ENCODE measurements at places on chromosomes 16 and 17.

- DNase-seq, result no peak
Observed at GRCh38 chr16:3073448-3073847, 8.0 kb downstream of the IL32 start.

GRCh38 chr16:87145181-87146176 lies 171.7 kb downstream of the C16orf95 start:
- no peak for DNase-seq

DNA sequence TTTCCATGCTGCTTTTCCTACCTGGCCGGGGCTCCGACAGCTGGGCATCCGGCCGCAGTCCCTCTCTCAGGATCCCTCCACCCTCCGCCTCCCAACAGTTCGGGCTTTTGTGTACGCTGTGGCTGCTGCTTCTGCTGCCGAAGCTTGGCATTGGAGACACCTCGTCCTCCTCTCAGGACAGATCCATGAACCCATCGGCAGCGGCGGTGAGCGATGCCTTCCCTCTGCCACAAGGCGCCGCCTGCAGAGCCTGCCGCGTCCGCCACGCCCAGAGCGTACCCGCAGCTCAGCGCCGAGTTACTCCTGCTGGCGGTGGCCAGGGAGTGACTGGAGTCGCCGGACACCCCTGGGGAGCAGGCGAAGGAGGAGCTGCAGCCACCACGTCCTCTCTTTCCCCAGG lies 2032.8 kb downstream of the TP53TG3F start:
- DNase-seq, result no peak

DNA sequence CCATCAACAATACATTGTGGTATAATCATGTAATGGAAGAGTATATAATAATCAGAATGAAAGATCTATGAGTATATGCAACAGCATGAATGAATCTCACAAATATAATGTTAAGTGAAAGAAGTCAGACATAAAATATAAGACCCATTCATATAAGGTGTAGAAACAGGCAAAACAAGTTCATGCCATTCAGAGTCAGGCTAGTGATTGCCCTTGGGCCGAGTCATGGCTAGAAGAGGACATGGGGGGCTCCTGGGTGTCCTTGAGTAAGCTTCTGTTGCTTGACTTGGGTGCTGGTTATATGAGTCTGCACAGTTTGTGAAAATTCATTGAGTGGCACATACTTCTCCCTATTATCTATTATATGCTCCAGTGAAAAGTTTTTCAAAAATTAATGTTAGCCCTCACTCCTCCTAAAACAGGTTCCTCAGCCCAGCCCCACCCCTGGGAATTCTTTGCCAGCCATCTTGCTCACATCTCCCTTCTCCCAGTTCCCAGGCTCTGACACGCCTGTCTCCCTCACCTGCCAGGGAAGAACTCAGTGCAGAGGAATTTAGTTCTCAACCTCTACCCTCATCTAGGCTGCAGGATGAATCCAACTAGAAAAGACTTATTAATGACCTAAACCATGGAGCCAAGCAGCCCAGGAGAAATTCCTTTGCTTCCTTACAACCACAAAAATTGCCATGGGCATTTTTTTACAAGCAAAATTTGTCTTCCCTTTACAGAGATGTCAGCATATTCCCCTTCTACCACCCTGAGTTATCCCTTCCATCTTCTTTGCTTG lies 52.4 kb upstream of the NFAT5 start:
- peak; percentile 89 for DNase-seq

DNA sequence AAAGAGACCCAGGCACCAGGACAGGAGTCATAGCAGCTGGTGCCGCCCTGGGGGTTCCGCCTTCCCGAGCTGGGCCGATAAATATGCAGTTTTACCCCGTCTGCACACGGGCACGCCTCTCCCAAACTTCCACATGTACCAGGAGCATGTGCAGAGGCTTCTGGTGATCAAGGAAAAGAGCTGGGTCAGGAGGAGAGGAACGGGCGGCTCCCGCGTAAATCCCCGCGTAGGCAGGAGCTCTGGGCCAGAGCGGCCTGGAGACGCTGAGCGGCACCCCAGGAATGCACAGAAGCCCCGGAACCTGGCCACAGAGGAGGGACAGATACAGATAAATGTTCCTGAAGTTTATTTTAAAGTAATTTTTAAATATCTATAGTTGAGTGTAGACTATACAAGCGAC lies 46.6 kb upstream of the METRNL start:
- no peak for DNase-seq

DNA sequence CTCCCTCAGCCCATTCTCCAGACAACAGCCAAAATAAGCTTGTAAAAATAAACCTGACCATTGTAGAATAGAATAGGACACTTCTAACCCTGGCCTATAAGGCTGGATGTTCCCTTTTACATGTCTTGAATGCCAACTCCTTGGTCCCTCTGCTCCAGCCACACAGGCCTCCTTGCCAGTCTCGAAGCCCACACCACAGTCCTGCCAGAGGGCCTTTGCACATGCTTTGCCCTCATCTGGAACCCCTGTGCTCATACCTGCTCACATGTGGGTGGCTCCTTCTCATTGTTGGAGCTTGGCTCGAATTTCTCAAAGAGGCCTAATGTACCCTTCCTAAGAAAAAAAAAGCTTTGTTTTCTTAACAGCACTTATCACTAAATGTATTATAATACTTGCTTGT lies 5.4 kb upstream of the SLC12A3 start:
- no peak for DNase-seq

- no peak for DNase-seq
Observed at GRCh38 chr16:82857693-82858365, 231.1 kb downstream of the CDH13 start.

DNA sequence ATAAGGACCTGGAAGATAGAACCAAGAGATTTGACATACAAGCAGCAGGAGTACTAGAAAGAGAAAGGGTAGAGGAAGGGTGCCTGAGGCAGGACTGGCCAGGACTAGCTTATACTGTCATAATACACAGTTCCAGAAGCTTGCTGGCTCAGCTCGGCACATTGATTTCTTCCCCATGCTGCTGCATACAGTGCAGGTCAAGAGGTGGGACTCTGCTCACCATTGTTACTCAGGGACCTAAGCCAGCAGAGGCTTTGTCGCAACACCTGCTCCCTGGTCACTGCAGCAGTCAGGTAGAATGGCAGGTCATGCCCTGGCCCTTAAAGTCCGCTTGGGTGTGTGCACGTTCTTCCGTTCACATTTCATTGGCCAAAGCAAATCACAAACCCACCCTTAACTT lies 32.8 kb downstream of the LDHD start:
- no peak for DNase-seq

DNA sequence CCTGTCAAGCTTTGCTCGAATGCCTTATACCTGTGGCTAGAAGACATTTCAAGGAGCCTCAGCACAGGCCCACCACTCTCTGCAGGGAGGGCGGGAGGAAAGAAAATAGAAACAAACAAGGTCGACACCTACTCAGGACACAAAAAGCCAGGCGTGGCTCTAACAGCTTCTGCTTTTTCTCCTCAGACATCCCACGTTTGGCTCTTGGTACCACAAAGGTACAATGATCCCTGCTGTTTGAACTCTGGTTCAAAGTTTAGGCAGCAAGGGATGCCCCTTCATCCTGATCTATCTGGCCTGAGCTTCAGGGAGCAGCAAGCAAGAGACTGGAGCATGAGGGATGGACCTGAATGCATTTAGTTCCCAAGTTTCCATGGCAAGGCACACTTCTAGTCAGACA lies 57.1 kb downstream of the CREBBP start:
- no peak for DNase-seq

GRCh38 chr16:61858988-61859387 lies 177.2 kb downstream of the CDH8 start:
- no peak for DNase-seq

DNA sequence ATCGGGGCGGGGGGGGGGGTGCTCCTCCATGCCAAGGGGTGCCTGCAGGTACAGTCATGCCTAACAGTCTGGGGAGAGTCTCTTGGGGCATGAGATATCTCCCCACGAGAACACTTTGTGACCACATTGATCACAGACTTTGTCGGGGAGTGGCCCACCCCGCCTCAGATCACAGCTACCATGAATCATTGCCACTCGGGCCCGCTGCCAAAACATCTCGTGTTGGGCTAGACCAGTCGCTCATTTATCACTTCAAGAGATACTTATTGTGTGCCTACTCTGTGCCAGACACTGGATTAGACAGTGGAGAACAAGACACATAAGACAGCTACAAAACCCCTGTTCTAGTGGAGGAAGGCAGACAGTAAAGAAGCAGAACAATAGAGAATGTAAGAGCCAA lies 72.6 kb downstream of the CLEC16A start:
- peak; percentile 90 for DNase-seq

- DNase-seq, result no peak
Observed at GRCh38 chr17:68195667-68196393, 52.0 kb upstream of the AMZ2 start.

DNA sequence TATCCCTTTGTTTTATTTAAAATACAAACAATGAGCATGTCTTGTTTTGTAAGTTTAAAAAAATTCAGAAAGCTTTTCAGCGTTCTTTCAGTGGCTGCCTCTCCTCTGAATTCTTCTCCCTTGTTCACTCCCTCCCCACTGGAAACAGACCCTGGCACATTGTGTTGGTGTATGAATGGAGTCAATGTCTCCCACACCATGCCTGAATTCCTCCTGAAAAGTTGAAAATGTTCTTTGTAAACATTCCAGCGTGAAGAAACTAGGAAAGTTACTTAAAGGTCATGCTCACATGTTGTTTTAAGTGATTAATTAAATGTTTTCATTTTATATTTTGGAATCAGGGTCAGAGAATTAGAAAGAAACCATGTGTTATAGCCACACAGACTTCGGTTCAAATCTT lies 136.9 kb upstream of the DYNLRB2 start:
- no peak for DNase-seq

DNA sequence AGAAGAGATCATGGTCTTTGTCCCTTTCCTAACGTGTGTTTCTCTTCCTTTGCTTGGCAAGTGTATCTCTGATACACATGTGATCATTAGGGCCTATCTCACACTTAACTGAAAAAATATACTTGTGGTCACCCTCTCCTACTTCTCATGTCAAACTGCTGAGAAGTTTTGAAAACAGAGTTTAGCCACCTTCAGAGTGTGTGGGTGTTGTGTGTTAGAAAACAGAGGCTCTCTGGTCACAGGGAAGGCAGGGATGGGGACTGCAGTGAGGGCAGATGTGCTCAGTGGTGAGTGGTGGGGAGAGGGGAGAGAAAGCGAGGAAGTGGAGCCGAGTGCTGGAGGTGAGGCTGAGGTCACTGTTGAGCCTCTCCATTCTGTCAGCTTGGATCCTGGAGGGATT lies 29.4 kb downstream of the GRB7 start:
- no peak for DNase-seq

- no peak for DNase-seq
Observed at GRCh38 chr16:57600048-57600835, 28.2 kb upstream of the ADGRG1 start.

GRCh38 chr17:69452664-69453260 lies 38.3 kb downstream of the MAP2K6 start:
- DNase-seq, result no peak

DNA sequence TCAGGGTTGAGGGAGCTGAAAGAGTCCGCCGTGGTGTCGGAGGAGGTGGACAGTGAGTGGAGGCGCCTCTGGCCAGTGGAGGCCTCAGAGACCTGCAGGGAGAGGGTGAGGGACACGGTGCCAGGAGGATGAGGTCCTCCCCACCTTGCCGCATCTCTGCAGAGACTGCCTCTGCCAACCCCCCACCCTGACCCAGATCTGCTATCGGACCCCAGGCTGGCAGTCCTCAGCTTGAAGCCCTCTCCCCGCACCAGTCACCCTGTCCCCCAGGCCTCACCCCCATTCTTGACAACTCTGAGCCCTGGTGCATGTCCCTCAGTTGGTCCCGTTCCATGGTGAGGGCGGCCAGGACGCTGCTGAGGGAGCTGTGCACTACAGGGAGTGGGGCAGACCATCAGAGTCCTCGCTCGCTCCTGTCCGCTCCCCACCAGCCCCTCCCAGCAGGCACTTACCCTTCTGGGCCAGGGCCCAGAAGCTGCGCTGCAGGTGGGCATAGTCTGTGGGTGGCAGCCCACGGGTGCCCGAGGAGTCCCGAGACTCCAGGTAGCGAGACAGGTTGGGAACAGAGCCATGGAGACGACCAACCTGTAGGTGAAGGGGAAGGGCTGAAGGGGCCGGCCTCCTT lies 5.4 kb downstream of the OSBPL7 start:
- no peak for DNase-seq

GRCh38 chr16:82841108-82841507 lies 214.3 kb downstream of the CDH13 start:
- no peak for DNase-seq

DNA sequence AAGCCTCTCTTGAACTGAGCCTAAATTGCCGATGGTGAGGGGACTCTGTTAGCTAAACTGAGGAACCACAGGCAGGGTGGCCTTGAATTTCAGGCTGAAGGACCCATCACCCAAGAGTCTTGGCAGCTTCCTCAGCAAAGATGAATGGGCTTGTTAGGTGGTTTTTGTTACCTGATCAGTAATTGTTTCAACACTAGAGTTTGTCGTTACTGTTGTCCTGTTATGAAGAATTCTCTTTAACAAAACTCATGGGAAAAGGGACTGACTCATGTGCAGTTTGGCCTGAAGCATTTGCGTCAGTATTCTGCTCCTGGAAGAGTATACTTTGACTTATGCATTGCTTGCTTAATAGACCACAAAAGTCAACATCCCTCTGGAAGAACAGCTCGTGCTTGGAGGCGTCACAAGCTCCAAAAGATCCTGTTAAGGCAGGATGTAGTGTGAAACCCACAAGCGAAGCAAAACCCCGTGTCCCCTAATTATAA lies 206.0 kb downstream of the IRX3 start:
- peak; percentile 28 for DNase-seq

GRCh38 chr17:80777274-80777673 lies 214.4 kb upstream of the CHMP6 start:
- no peak for DNase-seq

- DNase-seq, result no peak
Observed at GRCh38 chr17:36816214-36816906, 120.9 kb upstream of the LHX1 start.

- DNase-seq, result no peak
Observed at GRCh38 chr16:56600398-56600999, 7.9 kb upstream of the MT2A start.

- no peak for DNase-seq
Observed at GRCh38 chr17:31580706-31581490, 189.4 kb downstream of the RAB11FIP4 start.

DNA sequence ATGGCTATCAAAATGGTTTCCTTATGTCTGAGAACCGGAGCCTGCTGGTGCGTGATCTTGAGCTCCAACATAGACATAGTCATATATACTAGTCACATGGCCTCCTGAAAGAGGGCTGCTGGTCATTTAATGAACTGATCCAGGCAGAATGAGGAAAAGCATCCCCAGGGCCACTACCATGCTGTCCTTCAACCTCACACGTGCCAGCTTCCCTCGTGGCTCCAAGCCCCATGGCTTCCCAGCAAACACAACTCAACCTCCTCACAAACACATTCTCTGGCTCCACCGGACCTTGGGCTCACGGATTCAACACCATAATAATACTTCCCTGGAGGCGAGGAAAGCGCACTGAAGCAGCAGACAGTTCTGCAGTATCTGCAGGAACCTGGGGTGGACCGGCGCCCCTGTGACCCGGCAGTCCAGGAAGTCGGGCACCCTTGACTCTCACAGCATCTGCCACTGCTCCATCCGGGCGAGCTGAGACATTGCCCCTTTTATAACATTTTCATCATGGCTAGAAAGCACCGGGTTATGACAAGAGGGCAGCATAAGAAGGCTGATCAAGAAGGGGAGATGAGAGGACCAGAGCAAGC lies 57.2 kb upstream of the CDH5 start:
- DNase-seq, result no peak
